ENCODE measurements at places on chromosomes 11 and 22.

DNA sequence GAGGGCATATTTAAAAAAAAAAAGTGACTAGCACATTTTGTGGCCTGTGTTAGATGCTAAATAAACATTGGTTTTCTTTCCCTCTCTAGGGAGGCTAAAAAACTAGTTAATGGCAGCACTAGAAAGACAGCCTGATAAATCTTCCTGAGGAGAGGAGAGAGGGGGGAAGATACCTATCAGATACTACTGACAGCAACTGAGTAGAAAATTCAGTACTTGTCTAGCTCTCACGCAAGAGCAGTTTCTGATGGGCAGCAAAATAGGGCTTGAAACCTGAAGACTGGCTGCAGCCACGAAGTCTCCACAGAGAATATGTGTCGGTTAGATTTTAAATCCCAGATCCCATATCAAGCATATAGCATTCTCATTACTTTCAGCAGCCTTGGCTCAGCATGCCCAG, 388.2 kb downstream of the KCNA4 start:
- DNase-seq = no peak

GRCh38 chr11:74602637-74603556, 10.5 kb downstream of the POLD3 start:
- no peak for DNase-seq

- no peak for DNase-seq
These were observed 5.1 kb downstream of the MPZL3 start for GRCh38 chr11:118247041-118247440.

- DNase-seq = no peak
These were observed 2.7 kb upstream of the HBG2 start for GRCh38 chr11:5257296-5257695.

DNA sequence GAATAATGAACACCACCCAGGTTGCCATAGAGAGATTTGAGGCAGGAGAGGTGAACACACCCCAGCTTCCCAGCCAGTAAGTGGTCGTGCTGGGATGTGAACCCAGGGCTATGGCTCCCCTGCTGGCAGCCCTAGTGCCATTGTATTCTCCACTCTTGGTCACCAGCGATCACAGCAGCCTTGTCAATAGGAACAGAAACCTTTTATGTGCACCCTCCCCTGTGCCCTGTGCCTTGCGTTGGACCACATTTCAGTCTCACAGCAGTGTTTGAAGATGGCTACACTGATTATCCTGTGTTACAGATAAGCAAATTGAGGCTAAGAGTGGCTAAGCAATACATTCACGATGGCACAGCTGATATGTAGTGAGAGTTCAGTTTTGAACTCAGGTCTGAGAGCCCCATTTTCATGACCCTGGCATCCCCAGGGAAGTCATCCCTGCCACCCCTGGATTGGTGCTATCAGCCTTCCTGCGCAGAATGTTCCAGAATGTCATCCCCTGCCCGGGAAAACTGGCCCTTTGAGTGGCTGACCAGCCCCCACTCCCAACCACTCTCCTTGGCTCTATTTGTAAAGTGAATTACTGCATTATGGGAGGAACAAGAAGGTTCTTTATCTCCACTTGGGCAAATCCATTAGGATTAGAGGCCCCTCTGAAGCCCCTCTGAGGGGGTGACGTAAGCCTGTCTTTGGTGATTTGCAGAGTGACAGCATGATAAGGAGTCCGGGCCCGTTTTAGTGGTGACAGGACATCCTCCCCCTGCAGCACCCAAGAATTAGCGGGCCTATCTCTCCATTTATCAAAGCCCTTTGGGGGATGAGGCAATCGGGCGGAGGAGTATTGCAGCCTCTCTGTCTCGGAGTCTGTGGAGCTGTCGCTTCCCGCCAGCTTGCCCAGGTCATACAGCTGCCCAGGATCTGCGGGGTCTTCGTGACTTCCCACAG, 30.9 kb downstream of the SMIM38 start:
- DNase-seq = no peak

GRCh38 chr11:132639986-132640385, 892.3 kb downstream of the OPCML start:
- DNase-seq = no peak

- no peak for DNase-seq
These were observed 244.4 kb downstream of the TTC28 start for GRCh38 chr22:28435140-28435768.

DNA sequence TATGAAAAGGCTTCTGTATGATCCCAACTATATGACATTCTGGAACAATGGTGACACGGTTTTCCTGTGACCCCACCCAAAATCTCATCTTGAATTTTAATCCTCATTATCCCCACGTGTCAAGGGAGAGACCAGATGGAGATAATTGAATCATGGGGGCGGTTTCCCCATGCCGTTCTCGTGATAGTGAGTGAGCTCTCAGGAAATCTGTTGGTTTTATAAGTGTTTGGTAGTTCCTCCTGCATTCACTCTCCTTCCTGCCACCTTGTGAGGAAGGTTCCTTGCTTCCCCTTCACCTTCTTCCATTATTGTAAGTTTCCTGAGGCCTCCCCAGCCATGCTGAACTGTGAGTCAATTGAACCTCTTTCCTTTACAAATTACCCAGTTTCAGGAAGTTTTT, 53.1 kb upstream of the TSPAN18 start:
- DNase-seq = no peak

- no peak for DNase-seq
These were observed 1.8 kb downstream of the FLI1 start for GRCh38 chr11:128695539-128696221.

GRCh38 chr11:16749666-16750065, 11.2 kb downstream of the C11orf58 start:
- DNase-seq = no peak

GRCh38 chr22:26464312-26464711, 19.3 kb downstream of the HPS4 start:
- no peak for DNase-seq
